ENCODE measurements at places on chromosomes 1 and 21. TPM values are rescaled to one million over a fixed set of nuclear protein-coding genes. Genes with fewer than 3 reads are reported as not detected.

DNTTIP2 gene
- polyA plus RNA-seq, result 70.4 TPM

KCNA2 gene
- 0.46 TPM for polyA plus RNA-seq

CDK18 gene
- 20.7 TPM for polyA plus RNA-seq

OR2AJ1 gene
- not detected for polyA plus RNA-seq

PCSK9 gene
- polyA plus RNA-seq, result 1.2 TPM

FLG gene
- 3.2 TPM for polyA plus RNA-seq

TMEM82 gene
- 4.9 TPM for polyA plus RNA-seq

SLFNL1 gene
- polyA plus RNA-seq, result 0.24 TPM

MAP3K7CL gene
- 7.5 TPM for polyA plus RNA-seq

BSND gene
- 4.2 TPM for polyA plus RNA-seq

RHBDL2 gene
- polyA plus RNA-seq, result 2.4 TPM

HOOK1 gene
- polyA plus RNA-seq, result 67.7 TPM

PADI3 gene
- polyA plus RNA-seq, result 0.11 TPM
